ENCODE measurements at places on chromosomes 16 and 17.

DNA sequence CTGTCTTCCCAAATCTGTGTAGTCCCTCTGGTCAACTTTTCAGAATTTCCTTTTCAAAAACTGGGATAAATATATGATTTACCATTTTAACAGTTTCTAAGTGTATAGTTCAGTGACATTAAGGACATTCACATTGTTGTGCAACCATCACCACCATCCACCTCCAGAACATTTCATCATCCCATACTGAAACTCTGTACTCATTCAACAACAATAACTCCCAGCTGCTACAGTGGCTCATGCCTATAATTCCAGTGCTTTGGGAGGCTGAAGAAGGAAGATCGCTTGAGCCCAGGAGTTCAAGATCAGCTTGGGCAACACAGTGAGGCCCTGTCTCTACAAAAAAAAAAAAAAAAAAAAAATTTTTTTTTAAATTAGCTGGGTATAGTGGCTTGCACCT is 131.0 kb downstream of the AATF start:
- no peak for DNase-seq

GRCh38 chr16:87216841-87217275 is 100.3 kb downstream of the C16orf95 start:
- no peak for DNase-seq

GRCh38 chr16:9071377-9071776 is 20.1 kb upstream of the HAPSTR1 start:
- DNase-seq: no peak

DNA sequence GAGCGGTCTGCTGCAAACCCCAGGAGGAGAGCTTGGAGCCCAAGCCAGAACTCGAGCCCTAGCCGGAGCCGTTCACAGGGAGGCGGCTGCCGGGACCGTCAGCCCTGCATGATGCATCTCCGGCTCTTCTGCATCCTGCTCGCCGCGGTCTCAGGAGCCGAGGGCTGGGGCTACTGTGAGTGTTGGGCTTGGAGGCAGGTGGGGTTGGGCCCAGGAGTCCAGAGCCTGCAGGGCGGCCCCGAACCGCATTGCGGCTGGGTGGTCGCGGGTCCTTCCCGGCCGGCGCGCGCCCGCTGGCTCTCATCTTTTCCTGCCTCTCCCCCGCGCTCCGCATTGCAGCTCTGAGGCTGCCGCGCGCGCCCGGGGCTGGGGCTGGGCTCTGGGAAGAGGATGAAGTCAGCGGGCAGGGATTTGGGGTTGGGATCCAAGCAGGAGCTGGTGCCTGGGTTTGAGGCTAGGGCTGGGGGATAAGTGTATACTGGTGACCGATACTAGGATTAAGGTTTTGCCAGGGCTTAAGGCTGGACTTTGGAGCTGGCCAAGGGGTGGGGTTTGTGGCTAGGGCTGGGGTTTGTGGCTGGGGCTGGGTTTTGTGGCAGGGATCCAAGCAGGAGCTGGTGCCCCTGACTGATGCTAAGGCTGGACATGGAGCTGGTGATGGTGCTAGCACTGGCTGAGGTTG is 532 bp downstream of the CNTNAP1 start:
- DNase-seq: no peak

- no peak for DNase-seq
These were observed 1.1 kb downstream of the KIF1C start for GRCh38 chr17:4998732-4999429.

DNA sequence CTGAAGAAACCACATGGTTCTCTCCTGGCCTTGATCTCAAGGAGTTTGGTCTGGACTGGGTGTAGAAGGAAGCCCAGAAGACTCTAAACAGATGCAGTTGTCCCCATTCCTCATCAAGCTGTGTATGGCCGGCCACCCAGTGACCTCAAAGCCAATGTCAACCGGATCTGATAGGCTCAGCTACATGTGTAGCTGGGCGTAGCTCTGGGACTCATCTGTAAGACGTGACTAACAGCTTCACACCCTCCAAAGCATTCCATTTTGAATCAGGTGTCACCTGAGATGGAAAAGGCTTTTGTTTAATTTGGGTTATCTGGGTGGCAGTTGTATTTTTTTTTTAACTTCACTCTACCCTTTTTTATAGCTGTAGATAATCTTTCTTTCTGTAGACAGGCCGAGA is 130.4 kb downstream of the ABCC12 start:
- DNase-seq: no peak

GRCh38 chr17:78725448-78726021 is 56.5 kb downstream of the CYTH1 start:
- no peak for DNase-seq

Data from NCI-H187 treated with DMSO at 0.1 percent for 48 hours (cell line).